ENCODE measurements at places on chromosomes 13 and 19. TPM values are rescaled to one million over a fixed set of nuclear protein-coding genes. Genes with fewer than 3 reads are reported as not detected.

PALM gene
- total RNA-seq, result not detected

MEIS3 gene
- total RNA-seq, result not detected

GRCh38 chr13:49441846-49442245, 2.0 kb downstream of the CAB39L start:
- H3K27ac ChIP-seq, result no peak overlapping the region
- no peak for DNase-seq
- H3K36me3 ChIP-seq, result no peaks in the 10 kb centered on the region
- H3K4me3 ChIP-seq, result no peak overlapping the region

DNA sequence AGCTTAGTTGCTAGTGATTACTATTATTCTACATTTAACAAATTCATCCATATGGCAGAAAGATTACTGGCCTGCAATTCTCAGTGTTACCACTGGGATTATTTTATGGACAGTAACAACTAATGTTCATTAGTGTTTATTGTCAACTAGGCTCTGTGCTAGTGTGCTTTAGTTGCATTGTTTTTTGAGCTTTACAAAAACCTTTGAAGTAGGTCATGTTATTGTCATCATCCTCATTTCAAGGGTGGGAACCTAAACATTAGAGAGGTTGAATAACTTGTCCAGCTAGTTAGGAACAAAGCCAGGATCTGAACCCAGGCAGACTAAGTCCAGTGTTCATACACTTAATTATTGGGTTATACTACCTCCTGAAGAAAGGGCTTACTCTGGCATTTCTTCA, 27.8 kb upstream of the TDRD3 start:
- H3K27me3 ChIP-seq, result no peaks in the 10 kb centered on the region
- no peak overlapping the region for H3K4me3 ChIP-seq
- no peak overlapping the region for H3K27ac ChIP-seq
- no peak for DNase-seq
- no peaks in the 10 kb centered on the region for H3K4me1 ChIP-seq
- no peaks in the 10 kb centered on the region for H3K36me3 ChIP-seq

PCP2 gene
- 9.4 TPM for total RNA-seq

NLRP5 gene
- not detected for total RNA-seq

DNA sequence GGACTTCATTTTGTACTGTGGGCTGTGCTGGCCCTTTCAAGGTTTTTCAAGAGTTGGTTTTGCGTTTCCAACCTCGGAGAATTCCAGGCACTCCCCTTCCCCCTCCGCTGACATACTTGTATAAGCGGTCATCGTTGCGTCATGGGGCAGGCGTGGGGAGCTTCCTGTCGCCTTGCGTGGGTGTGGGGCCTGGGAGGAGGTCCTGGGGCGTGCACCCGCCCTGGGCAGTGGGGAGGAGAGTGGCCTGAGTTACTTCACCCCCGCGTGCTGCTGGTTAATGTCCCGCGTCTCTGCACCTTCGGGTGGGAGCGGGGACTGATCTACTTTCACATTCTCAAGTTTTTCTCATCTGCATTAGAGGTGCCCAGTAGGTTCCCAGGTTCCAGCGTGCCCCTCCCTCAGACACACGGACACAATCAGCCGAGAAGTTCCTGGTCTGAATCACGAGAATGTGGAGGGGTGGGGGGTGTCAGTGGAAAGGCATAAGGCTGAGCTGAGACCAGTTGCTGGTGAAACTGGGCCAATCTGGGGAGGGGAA, 4.1 kb downstream of the IER2 start:
- no peaks in the 10 kb centered on the region for H3K27me3 ChIP-seq
- no peaks in the 10 kb centered on the region for H3K36me3 ChIP-seq
- peak; percentile 60 for DNase-seq
- H3K4me1 ChIP-seq, result peaks cover 23% of the 10 kb centered on the region
- peak overlapping the region; percentile 96 for H3K27ac ChIP-seq

DZIP1 gene
- total RNA-seq, result not detected

GRCh38 chr13:106649495-106649894, 81.6 kb upstream of the ARGLU1 start:
- H3K36me3 ChIP-seq, result no peaks in the 10 kb centered on the region
- no peak overlapping the region for H3K4me3 ChIP-seq
- H3K27ac ChIP-seq, result no peak overlapping the region
- DNase-seq, result no peak

GRCh38 chr19:4063369-4064148, 3.1 kb downstream of the ZBTB7A start:
- H3K4me3 ChIP-seq, result peak overlapping the region; percentile 45
- H3K27me3 ChIP-seq, result no peaks in the 10 kb centered on the region
- H3K27ac ChIP-seq, result peak overlapping the region; percentile 81
- peaks cover 49% of the 10 kb centered on the region for H3K4me1 ChIP-seq
- no peak for DNase-seq

SELENOV gene
- not detected for total RNA-seq

GRCh38 chr13:22121146-22121739, 450.4 kb downstream of the FGF9 start:
- no peaks in the 10 kb centered on the region for H3K27me3 ChIP-seq
- no peak for DNase-seq
- no peak overlapping the region for H3K4me3 ChIP-seq
- no peaks in the 10 kb centered on the region for H3K4me1 ChIP-seq

DNA sequence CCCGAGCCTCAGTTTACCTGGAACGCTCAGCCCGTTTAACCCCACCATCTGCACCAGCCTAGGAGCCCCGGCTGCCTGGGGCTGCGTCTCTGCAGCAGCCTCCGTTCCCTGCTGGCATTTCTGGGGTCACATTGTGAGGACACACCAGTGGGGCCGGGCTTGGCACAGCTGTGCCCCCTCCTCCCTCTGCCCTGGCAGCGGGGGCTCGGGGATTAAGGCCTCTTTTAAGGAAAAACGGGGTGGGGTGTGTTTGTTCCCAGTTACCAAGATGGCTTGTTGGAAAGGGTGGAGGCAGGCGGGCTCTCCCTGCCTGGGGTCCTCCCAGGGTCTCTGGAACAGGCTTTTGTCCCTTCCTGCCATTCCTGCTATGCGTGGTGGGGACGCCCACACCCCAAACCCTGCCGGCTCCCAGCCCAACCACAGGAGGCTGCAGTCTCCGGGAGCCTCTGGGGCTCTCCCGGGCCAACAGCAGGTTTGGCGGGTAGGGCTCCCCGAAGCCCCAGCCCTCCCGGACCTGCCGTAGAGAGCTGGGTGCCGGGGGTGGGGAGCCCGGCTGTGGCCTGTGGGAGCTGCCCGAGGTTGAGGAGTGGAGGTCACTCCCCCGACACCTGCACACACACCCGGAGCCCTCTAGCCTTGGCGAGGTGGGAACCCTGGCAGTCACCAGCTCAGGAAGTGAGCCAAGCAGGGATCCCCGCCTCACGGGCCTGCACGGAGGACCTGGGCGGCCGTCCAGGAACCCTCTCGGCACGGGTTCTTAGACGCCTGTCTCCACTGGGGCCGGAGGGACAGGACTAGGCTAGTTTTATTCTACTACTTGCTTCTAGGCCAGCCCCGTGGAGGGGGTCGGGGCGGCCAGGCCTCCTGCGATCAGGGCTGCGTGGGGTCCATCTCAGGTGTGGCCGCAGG, 36.9 kb downstream of the GADD45B start:
- H3K4me1 ChIP-seq, result no peaks in the 10 kb centered on the region
- H3K27ac ChIP-seq, result no peak overlapping the region
- H3K4me3 ChIP-seq, result no peak overlapping the region
- no peak for DNase-seq
- H3K36me3 ChIP-seq, result no peaks in the 10 kb centered on the region

- no peak for DNase-seq
- H3K4me1 ChIP-seq, result no peaks in the 10 kb centered on the region
- no peaks in the 10 kb centered on the region for H3K36me3 ChIP-seq
Measured at GRCh38 chr19:33659835-33660234, 38.1 kb downstream of the CHST8 start.

SIGLEC5 gene
- not detected for total RNA-seq

SIN3B gene
- total RNA-seq, result 105 TPM

DLEU7 gene
- total RNA-seq, result 0.13 TPM

DNA sequence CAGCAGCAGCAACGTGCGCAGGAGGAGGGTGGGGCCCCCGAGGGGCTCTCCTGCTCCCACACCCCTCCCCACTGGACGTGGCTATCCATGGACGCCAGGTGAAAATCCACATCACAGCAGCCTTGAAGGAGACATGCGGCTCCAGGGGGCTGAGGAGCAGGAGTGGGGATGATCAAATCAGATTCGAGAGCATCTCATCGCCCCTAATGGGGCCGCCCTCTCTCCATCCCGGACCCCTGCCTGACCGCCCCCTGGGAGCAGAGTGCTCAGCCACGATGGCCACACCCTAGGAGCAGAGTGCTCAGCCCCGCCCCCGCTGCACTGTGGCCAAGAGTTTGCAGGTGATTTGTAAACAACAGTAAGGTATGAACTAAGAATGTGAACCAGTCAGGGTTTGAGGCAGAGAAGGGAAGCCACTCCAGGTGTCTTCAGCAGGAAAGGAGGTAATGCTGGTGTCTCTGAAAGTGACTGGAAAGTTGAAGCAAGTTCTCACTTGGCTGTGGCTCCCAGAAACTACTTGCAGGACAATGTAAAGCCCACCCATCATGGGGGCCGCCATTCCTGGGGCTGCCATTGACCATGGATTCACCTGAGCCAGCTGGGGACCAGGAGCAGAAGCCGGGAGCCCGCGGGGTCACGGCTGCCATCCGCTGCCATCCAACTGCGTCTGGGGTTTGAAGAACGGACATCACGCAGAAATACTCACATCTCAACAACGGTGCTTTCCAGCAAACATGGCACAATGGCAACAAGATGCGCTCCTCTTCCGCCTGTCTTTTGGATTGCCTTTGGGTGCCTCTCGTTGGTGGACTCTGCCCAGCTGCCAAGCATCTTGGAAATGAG, 71.8 kb downstream of the SPACA7 start:
- DNase-seq, result no peak
- H3K36me3 ChIP-seq, result no peaks in the 10 kb centered on the region
- no peak overlapping the region for H3K4me3 ChIP-seq

SYT5 gene
- 1.7 TPM for total RNA-seq

ZNF628 gene
- 27.2 TPM for total RNA-seq

GRCh38 chr19:15159251-15159650, 41.5 kb downstream of the NOTCH3 start:
- H3K4me3 ChIP-seq, result no peak overlapping the region
- no peaks in the 10 kb centered on the region for H3K4me1 ChIP-seq
- no peak overlapping the region for H3K27ac ChIP-seq
- H3K36me3 ChIP-seq, result no peaks in the 10 kb centered on the region

DNA sequence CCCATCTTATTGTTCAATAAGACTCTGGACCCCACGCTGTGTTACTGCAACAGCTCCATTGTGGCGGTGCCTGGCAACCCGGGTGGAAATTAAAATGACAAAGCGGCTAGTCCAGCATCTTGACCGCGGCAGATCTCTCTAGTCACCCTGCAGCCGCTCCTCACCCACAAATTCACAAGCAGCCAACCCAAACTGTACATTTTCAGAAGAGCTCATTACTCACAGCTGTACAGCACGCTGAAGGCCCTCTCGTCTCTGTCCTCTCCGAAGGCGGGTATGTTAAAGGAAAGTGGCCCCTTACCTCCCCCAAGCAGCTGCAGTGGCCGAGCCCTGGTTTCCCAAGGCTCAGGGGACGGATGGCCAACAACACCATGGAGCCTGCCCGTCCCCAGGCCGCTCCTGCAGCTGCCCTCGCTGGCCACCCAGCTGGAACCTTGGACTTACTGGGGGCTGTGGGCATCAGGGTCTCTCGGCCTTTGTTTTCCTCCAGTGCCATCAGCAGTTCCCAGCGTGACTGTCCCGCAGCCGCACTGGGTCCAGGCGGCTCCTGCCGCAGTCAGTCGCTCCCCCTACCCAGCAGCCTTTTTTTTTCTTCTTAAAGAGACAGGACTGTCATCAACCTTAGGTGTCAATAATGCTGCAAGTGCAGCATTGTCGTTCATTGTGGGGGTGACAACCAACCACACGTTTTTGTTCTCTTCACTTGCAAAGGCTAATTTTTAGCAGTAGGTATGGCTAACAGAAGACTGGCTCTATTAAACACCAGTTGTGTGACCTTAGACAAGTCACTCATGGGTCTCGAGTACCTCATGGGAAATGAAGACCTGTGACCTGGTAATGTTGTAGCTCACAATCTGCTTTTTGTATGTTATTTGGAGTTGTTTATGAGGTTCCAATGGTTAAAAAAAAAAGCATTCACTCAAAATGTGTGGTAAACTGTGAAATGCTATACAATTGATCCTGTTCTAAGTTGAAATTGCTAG, at the start of gene SACS:
Gene SACS (minus strand): TSS at position 532 of the 983 bp plus-strand sequence. CDS start 22,463 bp downstream, outside the sequence.
- H3K27ac ChIP-seq, result no peak within 1 kb of the TSS
- no peak for DNase-seq
- H3K4me3 ChIP-seq, result no peak within 1 kb of the TSS
- H3K27me3 ChIP-seq, result no peaks in the 10 kb centered on the region
- no peaks in the 10 kb centered on the region for H3K4me1 ChIP-seq

GRCh38 chr13:35157143-35157755, 215.2 kb downstream of the NBEA start:
- H3K4me3 ChIP-seq, result no peak overlapping the region
- H3K36me3 ChIP-seq, result no peaks in the 10 kb centered on the region
- no peak overlapping the region for H3K27ac ChIP-seq
- no peaks in the 10 kb centered on the region for H3K27me3 ChIP-seq
- H3K4me1 ChIP-seq, result no peaks in the 10 kb centered on the region

- H3K36me3 ChIP-seq, result no peaks in the 10 kb centered on the region
- DNase-seq, result no peak
- H3K4me1 ChIP-seq, result no peaks in the 10 kb centered on the region
- H3K27me3 ChIP-seq, result no peaks in the 10 kb centered on the region
- no peak overlapping the region for H3K4me3 ChIP-seq
Measured at GRCh38 chr13:50543782-50544181, 299.7 kb downstream of the DLEU7 start.

DNA sequence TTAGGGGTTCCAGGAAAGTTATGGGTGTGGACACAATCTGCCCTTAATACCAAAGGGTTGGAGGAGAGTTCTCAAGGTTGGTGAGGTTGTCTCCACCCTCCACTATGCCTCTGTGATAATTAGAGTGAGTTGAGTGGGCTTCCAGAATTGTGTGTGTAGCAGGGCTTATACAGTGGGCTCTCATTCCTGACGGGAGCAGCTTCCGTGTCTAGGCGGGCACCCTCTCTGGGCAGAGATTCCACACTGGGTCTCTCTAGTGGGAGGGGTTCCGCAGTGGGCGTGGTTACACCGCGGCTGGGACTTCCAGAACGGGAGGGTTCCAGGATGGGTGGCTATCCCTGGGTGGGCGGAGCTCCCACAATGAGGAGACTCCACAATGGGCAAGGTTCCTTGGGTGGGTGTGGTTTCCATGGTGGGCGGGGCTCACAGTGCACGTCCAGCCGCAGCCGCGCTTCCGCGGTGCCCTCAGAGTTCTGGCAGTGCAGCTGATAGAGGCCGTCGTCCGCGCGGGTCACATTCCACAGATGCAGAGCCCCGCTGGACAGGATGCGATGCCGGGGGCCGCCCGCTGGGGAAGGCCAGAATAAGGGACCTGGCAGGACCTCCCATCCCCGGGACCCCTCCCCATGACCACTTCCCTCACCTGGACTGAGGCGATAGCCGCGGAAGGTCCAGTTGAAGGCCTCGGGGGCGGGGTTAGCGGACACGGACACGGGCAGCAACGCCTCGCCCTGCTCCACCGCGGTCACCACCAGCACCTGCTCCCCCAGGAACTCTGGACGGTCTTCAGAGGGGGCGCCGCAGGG, 8.4 kb downstream of the NPHS1 start:
- no peak overlapping the region for H3K27ac ChIP-seq
- H3K27me3 ChIP-seq, result peaks cover 25% of the 10 kb centered on the region
- no peak for DNase-seq
- H3K4me1 ChIP-seq, result no peaks in the 10 kb centered on the region
- no peak overlapping the region for H3K4me3 ChIP-seq
